ENCODE measurements at places on chromosomes 3 and 15. TPM values are rescaled to one million over a fixed set of nuclear protein-coding genes. Genes with fewer than 3 reads are reported as not detected.

The PLA1A gene
- 0.35 TPM for polyA plus RNA-seq

The KLHL6 gene
- polyA plus RNA-seq = 1.0 TPM

The PROS1 gene
- polyA plus RNA-seq = 34.7 TPM

The CCDC54 gene
- polyA plus RNA-seq = 0.16 TPM

The RAB6B gene
- 17.0 TPM for polyA plus RNA-seq

The OXNAD1 gene
- 8.5 TPM for polyA plus RNA-seq

The SLC12A8 gene
- polyA plus RNA-seq = 6.7 TPM

The WDR93 gene
- polyA plus RNA-seq = 0.38 TPM

The KCNH8 gene
- 2.2 TPM for polyA plus RNA-seq

The STOML1 gene
- 14.9 TPM for polyA plus RNA-seq

The DNASE1L3 gene
- 4.4 TPM for polyA plus RNA-seq

The TBCCD1 gene
- 19.3 TPM for polyA plus RNA-seq

The CLRN1 gene
- not detected for polyA plus RNA-seq

The GOLGA6L4 gene
- polyA plus RNA-seq = 16.3 TPM

The CD96 gene
- polyA plus RNA-seq = 2.9 TPM

The FEZF2 gene
- not detected for polyA plus RNA-seq

The OIP5 gene
- polyA plus RNA-seq = 9.3 TPM

The CYP11A1 gene
- polyA plus RNA-seq = 2.5 TPM

The EFCC1 gene
- polyA plus RNA-seq = 2.2 TPM

The IL5RA gene
- polyA plus RNA-seq = 0.73 TPM

The CNTN3 gene
- polyA plus RNA-seq = 8.1 TPM

The PEX5L gene
- 0.44 TPM for polyA plus RNA-seq

The INSYN1 gene
- polyA plus RNA-seq = 17.1 TPM

The BFSP2 gene
- not detected for polyA plus RNA-seq

The HTD2 gene
- 10.4 TPM for polyA plus RNA-seq

The CKMT1A gene
- 2.6 TPM for polyA plus RNA-seq

The GABRR3 gene
- not detected for polyA plus RNA-seq

The SLC22A13 gene
- 3.8 TPM for polyA plus RNA-seq

The CDCP1 gene
- polyA plus RNA-seq = 1.2 TPM

The TMEM207 gene
- 22.1 TPM for polyA plus RNA-seq

The CLDN18 gene
- polyA plus RNA-seq = 1.6 TPM

The IL20RB gene
- 0.33 TPM for polyA plus RNA-seq

The PRR20G gene
- not detected for polyA plus RNA-seq

The TGM5 gene
- polyA plus RNA-seq = not detected

The CPNE9 gene
- polyA plus RNA-seq = 0.17 TPM

The EOGT gene
- polyA plus RNA-seq = 14.9 TPM

The GOLGA8R gene
- polyA plus RNA-seq = 5.0 TPM

The ZNF621 gene
- 29.8 TPM for polyA plus RNA-seq

The ABCC5 gene
- 55.7 TPM for polyA plus RNA-seq

The P2RY14 gene
- 1.6 TPM for polyA plus RNA-seq

The FANCD2OS gene
- polyA plus RNA-seq = not detected

The ANKUB1 gene
- polyA plus RNA-seq = not detected

The KPNA4 gene
- polyA plus RNA-seq = 89.7 TPM

The PP2D1 gene
- polyA plus RNA-seq = 0.41 TPM

The LRRC31 gene
- 0.21 TPM for polyA plus RNA-seq

The SHF gene
- polyA plus RNA-seq = 17.5 TPM

The RTP1 gene
- polyA plus RNA-seq = not detected

The CFAP161 gene
- 0.37 TPM for polyA plus RNA-seq

The ACVR2B gene
- 14.4 TPM for polyA plus RNA-seq

The SERPINI2 gene
- 2.5 TPM for polyA plus RNA-seq

The FES gene
- polyA plus RNA-seq = 23.0 TPM

The OR5K2 gene
- 0.29 TPM for polyA plus RNA-seq

The GHSR gene
- not detected for polyA plus RNA-seq

The ECE2 gene
- not detected for polyA plus RNA-seq

The SLC24A5 gene
- polyA plus RNA-seq = not detected

The SENP7 gene
- polyA plus RNA-seq = 76.1 TPM

The WHAMM gene
- 15.8 TPM for polyA plus RNA-seq

The HTR3C gene
- not detected for polyA plus RNA-seq

Measured in left renal pelvis (tissue), 4 donors.